Suppressor macrophage (primary cell): ENCODE measurements at places on chromosomes 5 and 9.

GRCh38 chr5:100904259-100904861, 1.3 kb upstream of the ST8SIA4 start:
- peak; percentile 77 for DNase-seq

- no peak for DNase-seq
These were observed 141.7 kb downstream of the SYK start for GRCh38 chr9:90943341-90943740.

DNA sequence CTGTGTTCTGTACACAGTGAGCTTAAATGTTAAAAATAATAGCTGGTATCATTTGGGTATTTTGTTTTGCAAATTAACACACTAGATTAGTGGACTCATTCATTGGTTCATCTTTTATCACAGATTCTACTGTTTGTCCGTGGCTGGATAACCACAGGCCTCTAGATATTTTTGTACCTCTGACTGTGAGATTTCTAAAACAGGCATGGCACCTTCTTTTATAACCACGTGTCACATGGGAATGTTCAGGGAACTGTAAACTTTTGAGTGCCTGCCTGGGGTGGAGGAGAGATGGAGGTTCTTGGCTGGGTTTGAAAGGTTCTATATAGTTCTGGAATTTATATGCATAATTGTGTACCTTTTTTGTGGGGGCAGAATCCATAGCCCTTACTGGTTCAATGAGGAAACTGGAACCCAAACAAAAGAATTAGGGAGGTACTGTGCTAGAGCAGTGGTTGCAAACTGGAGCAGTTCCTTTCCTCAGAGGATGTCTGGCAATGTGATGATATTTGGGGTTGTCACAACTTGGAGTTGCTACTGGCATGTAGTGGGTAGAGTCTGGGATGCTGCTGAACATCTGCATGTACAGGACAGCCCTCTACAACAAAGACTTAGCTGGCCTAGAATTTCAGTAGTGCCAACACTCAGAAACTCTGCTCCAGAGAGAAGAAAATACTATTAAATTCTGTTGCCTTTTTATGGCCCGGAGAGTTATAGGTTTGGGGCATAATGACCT, 16.9 kb downstream of the TLE4 start:
- no peak for DNase-seq

DNA sequence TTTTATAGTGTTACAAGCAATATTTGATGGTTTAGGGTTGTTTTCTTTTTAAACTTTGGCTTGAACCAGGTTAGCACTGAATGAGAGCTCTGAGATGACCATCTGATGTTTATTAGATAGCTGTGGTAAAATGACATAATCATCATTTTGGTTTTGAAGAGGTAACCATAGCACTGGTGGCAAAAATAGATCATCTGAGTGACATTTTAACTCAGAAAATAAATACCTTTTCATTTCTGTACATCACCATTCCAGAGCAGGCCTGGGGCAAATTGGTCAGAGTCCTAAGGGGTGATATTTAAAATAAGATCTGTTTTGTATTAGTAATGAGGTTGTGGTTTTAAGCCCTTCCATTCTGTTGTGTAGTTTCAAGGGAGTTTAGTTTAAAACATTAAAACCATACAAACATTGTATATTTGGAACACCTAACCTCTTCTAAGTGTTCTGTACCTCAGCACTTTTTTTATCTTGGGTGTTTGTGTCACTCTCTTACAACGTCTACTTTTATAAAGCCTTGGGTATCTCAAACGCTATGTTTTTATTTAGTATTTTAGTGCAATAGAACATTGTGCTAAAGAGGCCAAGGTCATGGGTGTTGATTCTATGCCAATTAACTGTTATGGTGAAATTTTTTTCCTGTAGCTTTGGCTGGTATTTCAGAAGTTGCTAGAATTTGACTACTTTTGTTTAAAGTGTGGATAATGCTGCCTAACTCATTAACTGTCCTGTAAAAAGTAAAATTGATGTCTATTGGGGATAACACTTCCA, 166.1 kb downstream of the CD180 start:
- DNase-seq, result no peak

DNA sequence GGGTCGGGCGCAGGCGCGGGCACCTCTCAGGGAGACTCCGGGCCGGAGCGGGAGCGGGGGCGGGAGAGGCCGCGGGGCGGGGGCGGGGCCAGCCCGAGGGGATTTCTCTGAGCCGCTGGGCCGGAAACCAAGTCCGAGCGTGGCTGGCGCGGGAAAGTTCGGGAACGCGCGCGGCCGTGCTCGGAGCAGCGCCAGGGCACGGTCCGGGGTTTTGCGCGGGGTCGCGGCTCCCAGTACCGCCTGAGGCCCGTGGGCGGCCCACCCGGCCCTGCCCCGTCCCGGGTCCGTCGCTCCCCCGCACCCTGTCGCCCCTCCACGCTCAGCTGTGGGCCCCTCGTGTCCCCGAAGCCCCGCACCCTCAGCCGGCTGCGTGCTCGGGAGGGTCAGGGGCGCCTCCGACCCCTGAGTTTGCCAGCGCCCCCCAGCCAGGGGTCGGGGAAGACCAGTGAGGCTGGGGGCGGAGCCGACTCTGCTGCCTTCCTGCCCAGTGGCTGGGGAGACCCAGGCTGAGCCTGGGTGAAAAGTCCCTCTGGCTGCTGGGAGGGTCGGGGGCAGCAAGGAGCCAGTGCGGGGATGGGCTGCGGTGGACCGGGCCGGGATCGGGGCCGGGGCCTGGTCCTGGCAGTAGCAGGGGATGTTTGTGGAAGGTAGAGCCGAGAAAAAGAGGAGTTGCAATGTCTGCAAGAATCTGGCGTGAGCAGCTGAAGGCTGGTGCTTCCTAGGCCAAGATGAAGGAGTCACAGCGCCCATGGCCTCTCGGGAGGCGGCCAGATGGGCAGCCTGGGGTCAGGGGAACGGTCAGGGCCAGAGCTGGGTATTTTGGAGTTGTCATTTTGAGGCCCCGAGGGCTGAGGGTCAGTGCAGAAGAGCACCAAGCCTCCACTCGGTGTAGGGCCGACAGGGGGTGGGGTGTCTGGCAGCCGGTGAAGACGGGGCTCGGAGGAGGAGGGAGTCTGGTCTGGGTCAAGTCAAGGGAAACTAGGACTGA, 588 bp downstream of the TRAF2 start:
- peak; percentile 24 for DNase-seq

DNA sequence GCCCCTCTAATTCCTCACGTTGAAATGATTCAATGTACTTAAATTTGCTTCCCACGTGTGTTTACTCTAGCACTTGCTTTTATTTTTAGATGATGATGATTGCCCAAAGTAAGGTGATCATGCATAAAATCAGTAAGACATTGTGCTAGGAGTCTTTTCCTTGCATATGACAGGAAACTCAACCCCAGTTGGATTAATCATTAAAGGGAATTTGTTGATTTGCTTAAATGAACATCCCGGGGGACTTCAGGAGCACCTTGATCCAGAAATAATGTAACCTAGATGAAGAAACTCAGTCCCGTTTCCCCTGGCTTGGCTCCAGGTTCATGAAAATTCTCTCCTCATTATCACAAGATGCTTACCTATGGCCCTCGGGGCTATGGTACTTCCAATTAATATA, 106.1 kb upstream of the STC2 start:
- DNase-seq, result no peak

DNA sequence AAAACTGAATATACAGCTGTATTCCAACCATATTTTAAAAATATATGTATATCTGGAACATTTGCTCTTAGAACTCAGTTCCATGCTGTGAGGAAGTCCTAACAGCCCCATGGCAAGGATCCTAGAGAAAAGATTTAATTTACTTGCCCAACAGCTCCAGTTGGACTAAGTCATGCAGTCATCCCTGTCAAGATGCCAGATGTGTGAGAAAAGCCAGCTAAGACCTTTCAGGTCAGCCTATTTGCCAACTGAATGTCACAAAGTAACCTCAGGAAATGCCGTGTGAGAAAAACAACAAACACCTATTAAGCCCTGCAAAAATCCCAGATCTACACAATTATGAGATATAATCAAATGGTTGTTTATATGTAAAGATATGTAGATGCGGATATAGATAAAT, 416.3 kb downstream of the NR2F1-AS1 start:
- no peak for DNase-seq

- no peak for DNase-seq
These were observed 6.6 kb downstream of the ZNF618 start for GRCh38 chr9:113882636-113883164.

DNA sequence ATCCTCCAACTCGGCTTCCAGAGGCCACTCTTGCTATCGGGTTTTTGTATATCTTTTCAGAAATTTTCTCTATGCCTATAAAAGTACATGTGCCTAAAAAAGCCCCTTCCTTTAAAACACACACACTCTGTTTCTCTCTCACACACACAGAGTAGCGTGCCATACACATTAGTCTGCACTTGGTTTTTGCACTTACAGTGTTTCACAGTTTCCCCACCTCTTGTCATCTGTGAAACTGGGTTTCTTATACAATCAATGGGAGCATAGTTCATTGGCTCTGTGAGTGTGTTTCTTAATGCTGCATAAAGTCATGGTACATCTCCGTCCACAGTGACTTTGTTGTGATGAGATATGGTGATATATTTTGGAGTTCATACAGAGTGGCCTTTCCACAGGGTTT, 664 bp upstream of the IGFBPL1 start:
- DNase-seq, result no peak

DNA sequence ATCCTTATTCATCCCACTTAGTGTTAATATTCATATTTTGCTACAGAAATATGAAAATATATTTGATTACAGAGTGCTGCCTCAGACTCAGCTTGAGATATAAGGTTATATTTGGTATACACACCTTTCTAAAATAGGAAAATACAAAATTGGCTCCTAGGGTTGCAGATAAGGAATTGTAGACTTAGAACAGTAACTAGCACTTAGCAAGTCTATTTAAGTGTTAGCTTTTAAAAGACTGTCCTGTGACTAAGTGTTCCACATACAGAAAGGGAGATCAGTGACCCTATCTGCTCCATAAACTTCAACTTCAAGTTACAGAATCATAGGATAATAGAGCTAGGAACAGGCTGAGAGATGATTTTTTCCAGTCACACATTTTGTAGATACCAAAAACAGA, 607.0 kb downstream of the ZNF608 start:
- no peak for DNase-seq

GRCh38 chr9:133873461-133873891, 118.6 kb downstream of the VAV2 start:
- DNase-seq, result no peak
